ENCODE measurements at places on chromosomes 12 and 14.

- DNase-seq = no peak
These were observed 341.0 kb upstream of the TMEM132C start for GRCh38 chr12:127925971-127926370.

- DNase-seq = no peak
These were observed 10.8 kb downstream of the DPF3 start for GRCh38 chr14:72883109-72883508.

DNA sequence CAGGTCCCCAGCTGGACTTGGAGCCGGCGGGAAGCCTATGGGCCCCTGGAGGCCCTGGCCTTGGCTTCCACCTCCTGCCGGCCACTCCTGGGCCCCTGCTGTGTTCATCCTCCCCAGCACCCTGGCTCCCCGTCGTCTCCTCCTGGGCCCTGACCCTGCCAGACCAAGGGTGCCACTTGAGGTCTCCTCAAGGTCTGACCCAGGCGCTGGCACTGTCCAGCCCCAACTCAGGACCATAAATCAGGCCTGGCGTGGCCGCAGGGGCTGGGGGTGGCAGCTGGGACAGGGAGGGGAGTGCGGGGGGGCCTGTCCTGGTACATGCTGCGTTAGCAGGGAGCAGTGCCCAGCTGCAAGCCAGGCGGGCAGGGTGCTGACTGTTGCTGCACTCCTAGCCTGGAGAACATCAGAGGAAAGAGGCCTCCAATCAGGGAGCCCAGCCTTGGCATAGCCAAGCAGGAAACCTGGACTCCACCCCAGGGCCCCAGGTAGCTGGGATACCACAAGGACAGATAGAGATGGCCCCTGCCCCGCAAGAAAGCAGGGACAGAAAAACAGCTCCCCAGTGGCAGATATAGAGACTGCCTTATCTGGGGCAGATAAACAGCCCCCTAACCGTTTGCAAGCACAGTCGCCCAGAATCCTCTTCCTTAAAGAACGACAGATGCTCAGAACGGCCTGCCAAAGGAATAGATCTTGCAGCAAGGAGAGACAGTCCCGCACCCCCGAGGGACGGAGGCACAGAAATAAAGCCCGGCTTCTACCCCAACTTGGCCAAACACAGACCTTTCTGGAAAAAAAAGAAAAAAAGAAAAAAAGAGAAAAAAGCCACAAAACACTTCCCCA is 6.5 kb upstream of the ATG101 start:
- no peak for DNase-seq

- DNase-seq = no peak
These were observed 709 bp downstream of the INHBC start for GRCh38 chr12:57435293-57435692.

DNA sequence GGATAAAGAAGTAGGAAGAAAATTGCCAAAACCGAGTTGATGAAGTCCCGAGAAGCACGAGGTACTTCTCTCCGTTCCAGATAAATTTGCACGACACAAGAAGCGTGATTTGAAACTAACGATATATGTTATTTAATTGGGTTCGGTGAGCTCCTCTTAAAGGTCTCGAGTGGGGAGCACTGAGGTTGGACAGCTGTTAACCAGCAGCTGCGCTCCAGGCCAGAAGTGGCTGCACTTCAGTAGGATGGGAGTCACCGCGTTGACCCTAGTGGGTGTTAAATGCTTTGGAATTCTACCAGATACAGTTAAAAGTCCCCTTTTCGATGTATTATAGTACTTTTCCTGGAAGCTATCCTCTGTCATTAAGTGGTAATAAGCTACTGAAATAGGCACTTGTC is 953 bp upstream of the DCAF5 start:
- no peak for DNase-seq

- no peak for DNase-seq
These were observed 11.4 kb downstream of the EIF2S1 start for GRCh38 chr14:67371247-67372148.

- DNase-seq = no peak
These were observed 2.8 kb downstream of the TGM1 start for GRCh38 chr14:24260026-24260779.

DNA sequence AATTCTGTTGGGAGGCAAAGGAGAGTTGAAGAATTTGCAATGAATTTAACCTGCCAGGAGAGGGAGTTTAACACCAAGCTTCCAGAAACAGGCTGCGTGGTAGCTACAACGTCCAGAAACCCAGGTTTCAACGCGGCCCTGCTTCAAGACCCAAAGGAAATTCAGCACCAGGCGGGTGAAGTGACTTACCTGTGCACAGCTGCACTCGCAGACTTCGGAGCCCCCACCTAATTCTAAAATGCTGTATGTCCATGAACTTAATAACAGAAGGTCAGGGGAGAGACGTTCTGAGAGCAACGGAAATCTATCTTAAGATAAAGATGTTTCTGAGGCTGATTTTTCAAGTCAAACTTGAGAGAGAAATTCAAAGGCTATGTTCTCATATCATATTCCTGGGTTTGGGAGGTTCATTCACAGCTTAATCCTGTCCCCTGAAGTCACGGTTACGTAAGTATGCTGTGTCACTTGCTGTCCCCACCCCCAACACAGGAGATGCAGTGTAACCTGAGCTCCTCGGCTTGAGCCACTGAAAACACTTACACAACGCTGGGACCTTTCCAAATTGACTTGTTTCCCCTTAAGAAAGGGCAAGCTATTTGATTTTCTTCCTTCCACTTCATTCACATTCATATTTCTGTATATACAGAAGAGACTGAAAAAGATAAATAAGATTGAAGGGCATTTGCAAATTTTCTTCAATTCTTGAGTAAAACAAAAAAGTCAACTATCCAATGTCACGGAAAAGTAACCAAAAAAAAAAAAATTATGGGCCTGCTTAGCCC is 22.7 kb downstream of the CLIP1 start:
- DNase-seq = peak; percentile 37

DNA sequence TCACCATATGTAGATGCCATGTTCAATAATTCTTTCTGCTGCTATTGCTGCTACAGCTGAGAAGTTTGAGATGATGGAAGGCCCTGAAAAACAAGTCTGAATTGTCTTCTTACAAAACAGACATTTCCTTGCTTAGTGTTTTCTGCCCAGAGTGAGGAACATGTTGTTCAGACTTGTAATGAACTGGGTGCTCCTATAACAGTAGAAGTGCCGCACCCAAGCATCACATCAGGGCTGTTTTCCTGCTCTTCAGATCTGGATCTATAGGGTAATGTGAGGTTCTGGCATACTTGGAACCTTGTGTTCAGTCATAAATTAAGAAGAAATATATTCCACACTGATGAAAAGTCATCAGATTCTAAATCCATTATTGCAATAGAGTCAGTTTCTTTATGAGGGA is 171.9 kb upstream of the DIO2 start:
- DNase-seq = no peak

- DNase-seq = no peak
These were observed 25.5 kb upstream of the SNAPC1 start for GRCh38 chr14:61736751-61737150.

All from stimulated activated CD4-positive, alpha-beta T cell treated with anti-CD3 and anti-CD28 coated beads, TNF-alpha, amount 100 ng/mL, for 24 hours (primary cell).